ENCODE measurements at places on chromosomes 5 and 9.

- no peak for DNase-seq
Measured at GRCh38 chr5:154243736-154244135, 53.2 kb downstream of the GALNT10 start.

DNA sequence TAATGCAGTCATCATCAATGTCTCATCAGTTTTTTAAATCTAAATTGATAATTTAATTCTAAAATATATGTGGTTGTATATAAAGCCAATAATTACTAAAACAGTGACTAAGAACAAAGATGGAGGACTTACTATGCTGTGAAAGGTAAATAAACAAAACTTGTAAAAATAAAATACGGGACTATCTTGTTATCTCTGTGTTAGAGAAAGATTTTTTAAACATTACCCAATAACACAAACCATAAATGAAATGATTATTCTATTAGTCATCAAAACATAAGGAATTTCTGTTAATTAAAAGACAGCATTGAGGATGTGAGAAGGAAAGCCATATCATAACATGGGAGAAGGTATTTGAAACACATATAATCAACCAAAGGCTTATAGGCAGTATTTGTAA, 226.2 kb upstream of the SMC2 start:
- no peak for DNase-seq

- DNase-seq: no peak
Measured at GRCh38 chr5:10453545-10453944, 11.9 kb downstream of the ROPN1L start.

- DNase-seq: no peak
Measured at GRCh38 chr5:173907686-173908371, 19.7 kb downstream of the CPEB4 start.

Measured in pons (tissue), 1 donor.